ENCODE measurements at places on chromosomes 2 and 18. TPM values are rescaled to one million over a fixed set of nuclear protein-coding genes. Genes with fewer than 3 reads are reported as not detected.

IL36G gene
- not detected for total RNA-seq

WDR43 gene
- total RNA-seq, result 108 TPM

NETO1 gene
- total RNA-seq, result not detected

TUBB8B gene
- total RNA-seq, result not detected

CD226 gene
- under 0.01 TPM for total RNA-seq

SCTR gene
- not detected for total RNA-seq

ZEB2 gene
- total RNA-seq, result 45.4 TPM

MYCN gene
- total RNA-seq, result not detected

KCNJ13 gene
- not detected for total RNA-seq

All from regular cardiac myocyte (primary cell).